ENCODE measurements at places on chromosomes 12 and 14.

DNA sequence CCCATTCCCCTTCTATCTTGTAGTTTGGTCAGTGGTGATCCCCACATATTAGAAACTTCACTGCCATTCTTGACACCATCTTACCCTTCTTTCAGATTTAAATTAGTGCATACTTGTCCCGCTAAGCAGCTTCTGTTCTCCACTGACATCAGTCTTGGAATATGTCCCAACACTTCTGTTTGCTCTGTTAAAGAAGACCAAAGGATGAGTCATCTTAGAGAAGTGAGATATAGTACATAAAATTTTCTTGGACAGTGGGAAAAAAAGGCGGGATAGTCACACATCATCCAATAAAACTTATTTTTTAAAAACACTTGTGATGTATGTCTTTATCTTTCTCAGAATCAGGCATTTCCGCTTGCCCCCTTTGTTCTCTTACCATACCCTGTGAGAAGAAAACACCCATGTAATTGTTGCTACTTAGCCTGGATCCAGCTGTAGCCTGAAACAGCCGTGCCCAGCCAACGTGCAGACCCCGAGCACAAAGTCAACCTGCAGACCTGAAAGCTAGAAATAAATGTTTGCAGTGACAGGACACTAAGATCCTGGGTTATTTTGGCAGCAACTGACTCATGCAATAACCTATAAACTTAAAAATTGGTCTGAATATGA is 100.1 kb upstream of the PDE3A start:
- DNase-seq = no peak

GRCh38 chr14:96120392-96120791 is 81.2 kb downstream of the C14orf132 start:
- no peak for DNase-seq

DNA sequence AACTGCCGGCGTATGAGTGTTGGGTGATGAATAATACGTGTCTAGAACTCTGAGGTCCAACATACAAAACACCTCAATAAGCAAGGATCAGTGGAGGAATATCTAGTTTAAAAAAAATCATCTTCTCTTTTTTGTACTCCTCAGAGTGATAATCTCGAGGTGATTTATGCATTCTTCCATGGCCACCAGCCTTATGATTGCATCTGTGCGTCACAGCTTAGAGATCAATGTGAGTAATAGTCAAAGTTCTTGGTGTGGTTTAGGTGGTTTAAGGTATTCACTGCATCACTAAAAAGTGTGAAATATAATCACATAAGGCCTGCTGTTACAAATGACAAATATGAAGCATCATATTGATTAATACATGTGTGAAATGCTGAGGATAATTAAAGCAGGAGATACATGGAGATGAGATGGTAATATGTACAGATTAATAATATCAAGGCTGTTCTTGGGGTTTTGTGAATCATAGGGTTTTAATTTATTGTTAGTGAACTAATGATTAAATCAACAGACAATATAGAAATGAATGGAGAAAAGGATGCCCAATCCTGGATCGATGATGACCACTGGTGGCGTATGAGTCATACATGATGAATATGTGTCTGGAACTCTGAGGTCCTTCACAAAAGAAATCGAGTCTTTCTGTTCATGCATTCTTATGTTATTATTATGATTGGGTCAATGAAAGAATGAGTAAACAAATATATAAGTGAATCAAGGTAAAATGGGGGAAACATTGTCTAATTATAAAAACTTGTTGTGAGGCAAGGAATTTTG is 68.8 kb upstream of the RTL1 start:
- DNase-seq = no peak

GRCh38 chr12:96189781-96190180 is 4.4 kb upstream of the ELK3 start:
- DNase-seq = no peak

DNA sequence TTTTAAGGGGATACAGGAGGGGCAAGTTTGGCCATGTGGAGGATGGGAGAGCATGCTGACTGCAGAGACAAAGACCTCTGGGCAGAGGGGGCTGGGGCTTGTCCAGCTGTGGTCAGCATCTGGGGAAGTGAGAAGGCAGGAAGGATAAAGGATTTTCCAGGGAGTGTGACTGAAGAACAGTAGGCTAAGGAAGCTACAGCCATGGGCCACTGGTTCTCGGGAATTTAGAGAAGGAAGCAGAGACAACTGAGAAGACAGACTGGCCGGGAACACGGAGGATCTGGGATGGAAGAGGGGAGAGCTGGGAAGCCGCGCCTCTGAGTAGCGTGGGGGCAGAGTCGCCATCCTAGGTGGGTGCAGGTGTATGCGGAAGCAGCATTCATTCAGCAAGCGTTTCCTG is 7.0 kb upstream of the PGAM5 start:
- DNase-seq = no peak

GRCh38 chr12:19675361-19675760 is 236.1 kb downstream of the AEBP2 start:
- DNase-seq = no peak

DNA sequence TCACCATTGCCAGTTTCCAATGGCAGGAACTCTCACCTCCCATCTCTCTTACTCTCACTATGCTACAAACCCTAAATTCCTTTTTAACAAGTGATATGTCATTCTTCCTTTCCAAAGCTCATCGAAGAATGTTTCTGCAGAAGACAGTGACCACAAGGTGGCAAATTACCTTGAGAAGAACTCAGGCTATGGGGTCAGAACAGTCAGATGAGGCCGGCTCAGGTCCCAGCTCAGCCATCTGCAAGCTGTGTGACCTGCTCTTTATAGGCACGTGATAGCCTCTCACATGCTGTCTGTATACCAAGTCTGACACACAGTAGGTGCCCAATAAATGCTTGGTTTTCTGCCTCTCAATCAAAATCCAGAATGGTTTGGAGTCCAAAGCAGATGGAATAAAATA is 80.7 kb downstream of the FOXN3 start:
- no peak for DNase-seq

DNA sequence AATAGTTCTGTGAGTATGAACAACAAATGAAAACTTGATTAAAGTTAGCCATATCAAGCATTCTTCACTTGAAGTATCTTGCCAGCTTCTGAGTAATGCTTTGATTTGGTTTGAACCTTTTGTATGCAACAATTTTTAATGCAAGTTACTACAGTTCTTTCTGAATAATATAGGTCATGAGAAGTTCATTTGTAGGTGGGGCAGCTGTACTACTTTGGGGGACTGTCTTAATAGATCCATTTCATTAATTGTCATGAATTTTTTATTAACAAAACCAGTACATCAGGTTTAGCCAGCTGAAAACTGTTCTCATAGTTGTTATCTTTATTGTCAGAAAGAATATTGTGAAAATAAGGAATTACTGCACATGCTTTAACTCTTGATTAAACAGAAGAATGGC is 142.7 kb downstream of the FOXA1 start:
- no peak for DNase-seq

DNA sequence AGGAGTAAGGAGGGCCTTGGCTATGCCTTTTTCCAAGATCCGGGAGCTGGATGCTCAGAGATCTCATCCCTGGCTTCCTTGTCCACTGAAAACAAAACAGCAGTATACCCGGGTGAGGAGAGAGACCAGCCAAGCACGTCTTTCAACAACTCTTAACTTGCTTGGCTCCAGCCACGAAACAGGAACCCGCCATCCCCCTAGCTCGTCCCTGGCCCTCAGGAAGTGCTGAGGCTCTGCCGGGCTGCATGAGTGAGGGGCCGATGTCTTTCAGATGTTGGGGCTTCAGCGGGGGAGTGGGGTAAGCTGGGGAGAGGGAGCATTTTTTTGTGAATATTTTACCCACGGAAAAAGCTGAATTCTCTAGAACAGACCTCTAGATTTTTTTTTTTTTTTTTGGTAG is 231.1 kb downstream of the CACNA1C start:
- DNase-seq = no peak

DNA sequence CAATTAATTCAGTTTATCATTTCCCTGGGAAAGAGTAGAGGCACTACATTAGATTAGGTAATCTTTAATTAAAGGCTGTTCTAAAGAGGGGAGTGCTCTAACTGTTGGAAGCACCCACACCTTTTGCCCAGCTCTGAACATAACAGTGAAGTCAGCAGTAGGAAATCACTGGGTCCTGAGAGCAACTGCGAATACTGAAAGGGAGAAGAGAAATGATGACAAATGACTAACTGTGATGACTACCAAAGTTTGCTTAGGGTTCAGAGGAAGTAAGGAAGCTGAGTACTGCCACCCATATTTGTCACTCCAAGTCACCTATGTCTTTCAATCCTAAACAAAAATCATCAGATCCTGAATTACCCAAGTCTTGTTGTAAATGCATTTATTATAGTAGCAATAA is 140.6 kb downstream of the EPS8 start:
- DNase-seq = no peak

- no peak for DNase-seq
Observed at GRCh38 chr14:40058901-40059897, 627.0 kb upstream of the FBXO33 start.

- DNase-seq = no peak
Observed at GRCh38 chr12:92543359-92543758, 159.4 kb upstream of the PLEKHG7 start.

DNA sequence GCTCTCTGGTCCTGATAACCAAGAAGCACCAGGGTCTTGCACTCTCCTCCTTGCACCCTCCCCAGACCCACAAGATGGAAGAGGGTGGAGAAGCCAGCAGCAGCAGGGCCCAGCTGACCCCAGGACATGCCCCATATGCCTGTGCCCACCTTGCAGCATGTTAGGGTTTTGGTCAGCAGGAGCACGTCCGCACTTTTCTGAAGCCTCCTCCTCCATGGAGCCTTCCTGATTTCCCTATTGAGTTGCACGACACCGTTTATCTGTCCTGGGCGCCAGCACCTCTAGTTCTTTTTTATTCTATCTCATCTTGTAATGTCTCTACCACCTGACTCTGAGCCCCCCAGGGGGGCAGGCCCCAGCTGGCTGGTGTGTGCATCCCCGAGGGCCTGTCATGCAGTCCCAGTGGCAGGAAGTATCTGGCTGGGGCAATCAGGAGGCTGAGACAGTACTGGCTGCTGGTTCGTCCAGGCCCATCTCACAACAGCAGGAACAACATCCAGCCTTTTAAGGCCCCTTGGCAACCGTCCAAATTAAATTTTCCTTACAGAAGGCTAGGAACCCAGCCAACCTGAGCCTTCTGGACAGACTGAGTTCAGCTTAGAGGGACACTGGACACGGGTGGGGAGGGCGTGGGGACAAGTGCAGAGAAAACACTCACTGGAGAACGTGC is 39.6 kb downstream of the CCDC85C start:
- no peak for DNase-seq

- no peak for DNase-seq
Observed at GRCh38 chr12:102010265-102010994, 51.4 kb downstream of the WASHC3 start.

DNA sequence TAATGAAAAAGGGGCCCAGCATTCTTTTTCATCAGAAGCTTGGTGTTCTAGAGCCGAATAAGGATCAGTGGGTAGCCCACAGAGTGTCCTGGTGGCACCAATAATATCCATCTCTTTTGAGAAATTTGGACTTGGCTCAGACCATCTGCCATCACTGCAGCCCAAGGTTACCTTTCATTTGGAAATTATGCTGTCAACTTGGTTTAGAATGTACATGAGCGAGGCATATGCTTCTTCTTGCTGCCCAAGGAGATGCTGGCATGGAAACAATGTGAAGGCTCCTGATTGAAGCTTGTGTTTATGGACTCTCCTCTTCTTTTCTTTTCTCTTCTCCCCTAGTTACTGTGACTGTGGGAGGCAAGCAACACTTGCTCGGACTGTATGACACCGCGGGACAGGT is 50.0 kb downstream of the GPHB5 start:
- DNase-seq = no peak

DNA sequence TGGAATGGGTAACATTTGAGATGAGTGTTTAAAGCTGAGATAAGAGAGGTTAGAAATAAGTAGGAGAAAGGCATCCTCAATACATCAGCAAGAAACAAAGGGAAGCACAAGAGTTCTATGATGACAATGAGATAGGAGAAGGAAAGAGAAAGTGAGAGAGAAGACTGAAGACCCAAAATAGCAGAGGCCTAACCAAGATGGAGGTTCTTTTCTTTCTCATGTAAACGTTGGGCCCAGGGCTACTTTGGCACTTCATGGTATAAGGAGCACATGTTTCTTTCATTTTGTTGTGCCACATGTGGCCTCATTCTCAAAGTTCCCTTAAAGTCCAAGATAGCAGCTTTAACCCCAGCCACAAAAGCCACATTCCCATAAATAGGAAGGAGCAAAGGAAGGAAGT is 120.5 kb upstream of the RMST start:
- DNase-seq = no peak

- DNase-seq = no peak
Observed at GRCh38 chr12:99130808-99131553, 485.9 kb downstream of the APAF1 start.

DNA sequence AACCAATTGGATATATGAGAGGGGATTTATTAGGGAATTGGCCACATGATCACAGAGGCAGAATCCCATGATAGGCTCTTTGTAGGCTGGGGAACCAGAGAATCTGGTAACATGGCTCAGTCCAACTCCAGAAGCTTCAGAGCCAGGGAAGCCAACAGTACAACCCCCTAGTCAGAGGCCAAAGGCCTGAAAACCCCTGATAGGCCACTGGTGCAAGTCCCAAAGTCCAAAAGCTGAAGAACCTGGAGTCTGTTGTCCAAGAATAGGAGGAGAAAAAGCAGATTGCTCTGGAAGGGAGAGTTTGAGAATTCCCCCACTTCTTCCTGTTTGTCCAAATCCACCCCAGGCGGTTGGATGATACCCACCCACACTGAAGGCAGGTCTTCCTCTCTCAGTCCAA is 8.2 kb upstream of the TROAP start:
- no peak for DNase-seq

- peak; percentile 87 for DNase-seq
Observed at GRCh38 chr12:132866251-132866828, 21.1 kb downstream of the CHFR start.

GRCh38 chr12:47801170-47801903 is 18.4 kb downstream of the HDAC7 start:
- DNase-seq = no peak

DNA sequence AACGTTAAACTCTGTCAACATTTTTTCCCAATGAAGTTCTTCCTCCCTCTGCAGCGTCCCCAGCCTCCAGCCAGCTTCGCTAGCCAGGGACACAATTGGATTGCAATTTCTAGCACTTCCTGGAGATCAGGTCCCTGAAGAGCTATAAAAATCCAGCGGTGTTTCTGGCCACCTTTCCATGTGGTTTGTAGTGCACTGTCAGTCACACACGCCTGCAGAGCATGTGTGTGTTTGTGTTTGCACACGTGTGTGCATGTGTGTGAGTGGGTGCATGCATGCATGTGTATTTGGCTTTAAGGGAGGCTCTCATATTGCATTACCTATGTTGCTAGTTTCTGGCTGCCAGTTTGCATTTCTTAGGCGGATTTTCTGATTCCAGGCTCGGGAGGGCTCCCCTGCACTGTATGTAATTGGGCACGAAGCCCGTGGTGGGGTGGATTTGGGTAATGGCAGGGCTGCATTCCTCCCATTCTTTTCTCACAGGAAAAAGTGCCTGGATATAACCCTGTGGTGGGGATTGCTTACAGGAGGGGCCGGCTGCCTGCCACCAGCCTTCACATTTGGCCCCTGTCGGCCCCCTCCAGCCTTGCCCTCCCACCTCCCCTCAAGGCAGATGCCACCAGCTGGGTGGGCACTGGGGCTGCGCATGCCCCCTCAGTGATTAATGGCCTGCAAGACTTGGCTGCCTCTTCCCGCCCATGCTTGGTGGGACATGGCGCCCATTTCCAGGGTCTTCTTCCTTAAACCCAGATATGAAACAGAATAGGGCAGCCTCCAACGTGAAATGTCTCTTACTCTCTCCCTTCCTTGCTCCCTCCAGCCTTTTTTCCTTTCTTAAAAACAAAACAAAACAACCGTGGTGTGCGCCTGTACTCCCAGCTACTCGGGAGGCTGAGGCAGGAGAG is 74.0 kb downstream of the TSPAN9 start:
- no peak for DNase-seq

- no peak for DNase-seq
Observed at GRCh38 chr12:132583411-132583710, 27.0 kb downstream of the LRCOL1 start.

Measured in keratinocyte (primary cell).